ENCODE measurements at places on chromosomes 11 and 22.

- no peak for DNase-seq
Observed at GRCh38 chr11:64007629-64008282, 21.5 kb downstream of the OTUB1 start.

DNA sequence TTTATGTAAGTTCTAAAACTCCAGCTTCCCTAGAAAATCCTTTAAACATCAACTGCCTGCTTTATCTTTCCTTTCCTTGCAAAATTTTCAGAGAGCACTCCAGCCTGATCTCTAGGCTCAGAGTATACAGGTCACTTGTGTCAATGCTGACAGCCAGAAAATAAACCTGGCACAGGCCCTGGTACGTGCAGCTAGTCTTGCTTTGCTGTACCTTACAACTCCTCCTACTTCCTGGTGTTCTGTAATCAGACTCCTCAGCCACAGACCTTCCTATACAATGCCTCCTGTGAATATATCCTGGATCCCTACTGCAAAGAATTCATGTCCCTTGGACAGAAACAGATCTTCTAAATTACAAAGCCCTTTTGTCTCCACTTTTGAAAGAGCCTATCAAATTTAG lies 24.2 kb upstream of the TMEM123 start:
- no peak for DNase-seq

DNA sequence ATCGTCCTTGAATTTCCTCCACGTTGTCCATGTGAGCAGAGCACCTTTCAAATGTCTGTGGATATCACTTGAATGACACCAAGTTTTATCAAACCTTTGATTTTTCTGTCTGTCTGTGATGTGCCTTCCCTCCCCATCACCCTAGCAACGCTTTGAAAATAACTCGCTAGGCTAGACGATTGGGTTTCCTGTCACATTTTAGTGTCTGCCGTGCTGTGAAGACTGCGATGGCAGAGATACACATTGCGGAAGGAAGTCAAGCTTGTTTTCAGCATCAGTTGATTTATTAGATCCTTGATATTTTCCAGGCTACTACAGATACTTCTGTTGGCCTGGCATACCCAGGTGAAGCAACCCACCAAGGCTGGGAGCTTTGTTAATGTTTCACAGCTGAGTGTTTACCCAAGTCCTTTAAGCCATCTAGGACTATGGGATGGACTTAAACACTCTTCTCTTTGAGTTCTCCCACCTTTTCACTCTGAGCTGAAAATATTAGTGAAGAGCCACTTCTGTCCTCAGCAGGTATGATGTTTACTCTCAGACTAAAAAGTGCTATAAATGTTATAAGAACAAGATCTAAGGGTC lies 93.6 kb upstream of the CD44 start:
- peak; percentile 24 for DNase-seq

GRCh38 chr11:1113405-1114201 lies 38.9 kb downstream of the MUC2 start:
- no peak for DNase-seq

Data from activated T-cell treated with anti-CD3 and anti-CD28 coated beads for 48 hours (primary cell).